Activated CD4-positive, alpha-beta T cell treated with anti-CD3 and anti-CD28 coated beads for 1 hour (primary cell): ENCODE measurements at places on chromosomes 3 and 15.

GRCh38 chr3:184289426-184289938 is 9.6 kb upstream of the PSMD2 start:
- DNase-seq, result peak; percentile 40

- DNase-seq, result no peak
These were observed 9.2 kb downstream of the ASB14 start for GRCh38 chr3:57283334-57283733.

DNA sequence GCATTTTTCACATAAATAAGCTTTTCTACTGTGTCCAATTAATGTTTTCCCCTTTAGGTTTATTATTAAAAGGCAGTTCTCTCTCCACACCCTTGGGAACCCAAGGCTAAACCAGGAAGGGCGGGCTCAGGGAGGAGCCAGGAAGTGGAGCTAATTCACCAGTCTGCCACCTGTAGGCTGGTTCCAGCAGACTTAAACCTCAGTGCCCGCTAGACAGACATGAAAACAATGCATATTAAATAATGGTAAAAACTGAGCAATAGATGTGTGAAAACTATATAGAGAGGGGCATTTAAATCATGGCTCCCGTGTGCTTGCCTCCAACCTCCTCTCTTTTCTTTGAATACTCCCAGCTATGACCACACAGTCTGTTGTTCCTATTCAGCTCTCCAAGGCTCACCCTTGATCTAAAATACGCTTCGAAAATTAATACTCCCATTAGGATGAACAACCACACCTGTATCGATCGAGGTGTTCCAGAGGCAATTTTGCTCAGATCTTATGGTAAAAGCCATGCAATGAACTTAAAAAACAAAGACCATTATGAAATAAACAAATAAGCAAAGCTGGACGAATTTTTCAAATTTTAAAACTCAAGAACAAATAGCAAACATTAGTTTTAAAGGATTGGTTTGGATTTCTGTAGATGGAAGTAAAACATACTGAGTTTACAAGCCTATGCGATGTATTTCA is 253.3 kb downstream of the TJP1 start:
- DNase-seq, result no peak

DNA sequence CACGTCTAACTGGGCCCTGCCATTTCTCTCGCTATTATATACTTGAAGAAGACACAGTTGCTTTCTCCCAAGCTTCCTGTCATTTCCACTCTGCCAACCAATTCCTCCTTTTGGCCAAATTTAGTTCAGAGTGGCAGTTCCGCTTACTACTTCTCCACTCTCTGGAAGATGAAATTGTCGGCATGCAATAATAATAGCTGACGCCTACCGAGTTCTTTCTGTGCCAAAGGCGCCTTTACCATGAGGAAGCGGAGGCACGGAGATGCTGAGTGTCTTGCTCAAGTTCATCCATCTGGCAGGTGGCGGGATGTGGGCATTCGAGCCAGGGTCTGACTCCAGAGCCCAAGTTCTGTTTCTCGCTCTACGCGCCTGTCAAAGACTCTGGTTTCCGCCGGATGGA is 14.6 kb upstream of the NRROS start:
- no peak for DNase-seq

DNA sequence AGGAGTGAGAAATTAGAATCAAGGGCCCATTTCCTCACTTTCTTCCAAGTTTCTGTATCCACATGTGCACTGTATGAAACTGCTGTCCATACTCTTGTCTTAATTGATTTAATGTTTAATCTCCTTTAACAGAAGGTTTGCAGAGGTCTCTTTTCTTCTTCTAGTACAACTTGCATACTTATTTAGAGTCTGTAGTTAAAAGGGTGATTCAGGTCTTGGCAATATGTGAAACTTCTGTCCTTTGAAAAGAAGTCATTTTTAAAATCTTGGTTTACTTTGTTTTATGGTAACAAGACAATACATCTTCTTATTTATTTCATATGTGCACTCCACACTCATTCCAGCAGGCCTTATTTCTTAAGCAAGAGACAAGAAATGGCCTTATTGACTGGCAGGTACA is 25.8 kb downstream of the TMEM45A start:
- DNase-seq, result no peak

DNA sequence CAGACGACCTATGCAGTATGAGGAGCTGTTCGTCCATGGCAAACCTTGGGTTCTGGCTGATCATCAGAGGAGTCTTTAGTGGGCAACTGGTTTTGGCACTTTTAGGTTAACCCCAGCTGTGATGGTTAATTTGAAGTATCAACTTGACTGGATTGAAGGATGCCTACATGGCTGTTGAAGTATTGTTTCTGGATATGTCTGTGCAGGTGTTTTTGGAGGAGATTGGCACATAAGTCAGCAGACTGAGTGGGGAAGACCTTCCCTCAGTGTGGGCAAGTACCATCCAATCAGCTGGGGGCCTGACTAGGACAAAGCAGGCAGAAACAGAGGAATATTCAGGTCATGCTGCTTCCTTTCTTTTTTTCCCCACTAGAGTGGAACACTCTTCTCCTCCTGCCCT is 284.1 kb downstream of the NFKBIZ start:
- no peak for DNase-seq

GRCh38 chr15:88661041-88661700 is 22.4 kb downstream of the ISG20 start:
- DNase-seq, result no peak
